ENCODE measurements at places on chromosomes 12 and 14.

GRCh38 chr12:20361416-20361815 is 6.9 kb upstream of the PDE3A start:
- no peak for DNase-seq

- no peak for DNase-seq
These were observed 95.8 kb downstream of the PRKCH start for GRCh38 chr14:61417141-61417540.

GRCh38 chr12:13182881-13183280 is 13.6 kb upstream of the EMP1 start:
- DNase-seq = no peak

DNA sequence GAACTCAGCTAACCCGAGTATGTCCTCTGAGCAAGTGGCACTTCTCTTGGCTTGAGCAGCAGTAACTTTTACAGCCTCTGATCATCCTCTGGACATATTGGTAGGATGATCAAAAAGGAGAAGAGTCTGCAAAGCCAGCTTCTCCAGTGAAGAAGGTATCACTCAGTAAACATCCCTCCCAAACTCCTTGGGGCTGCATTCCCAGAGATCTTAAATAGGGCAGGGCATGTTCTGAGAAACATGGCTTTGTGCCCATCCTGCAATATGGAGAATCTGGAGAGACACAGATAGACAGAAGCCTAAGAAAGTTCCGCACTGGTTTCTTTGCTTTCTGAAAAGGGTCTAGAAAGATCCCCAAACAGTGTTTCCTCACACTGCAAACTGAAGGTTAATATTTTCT is 65.4 kb downstream of the RBM19 start:
- no peak for DNase-seq

DNA sequence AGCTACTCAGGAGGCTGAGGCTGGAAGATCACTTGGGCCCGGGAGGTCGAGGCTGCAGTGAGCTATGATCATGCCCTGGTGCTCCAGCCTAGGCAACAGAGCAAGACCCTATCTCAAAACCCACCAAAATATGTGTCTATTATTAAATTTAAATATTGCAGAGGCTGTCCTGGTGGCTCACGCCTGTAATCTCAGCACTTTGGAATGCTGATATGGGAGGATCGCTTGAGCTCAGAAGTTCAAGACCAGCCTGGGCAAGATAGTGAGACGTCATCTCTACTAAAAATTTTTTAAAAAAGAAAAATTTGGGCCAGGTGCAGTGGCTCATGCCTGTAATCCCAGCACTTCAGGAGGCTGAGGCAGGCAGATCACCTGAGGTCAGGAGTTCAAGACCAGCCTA is 13.9 kb downstream of the PSMA6 start:
- no peak for DNase-seq

DNA sequence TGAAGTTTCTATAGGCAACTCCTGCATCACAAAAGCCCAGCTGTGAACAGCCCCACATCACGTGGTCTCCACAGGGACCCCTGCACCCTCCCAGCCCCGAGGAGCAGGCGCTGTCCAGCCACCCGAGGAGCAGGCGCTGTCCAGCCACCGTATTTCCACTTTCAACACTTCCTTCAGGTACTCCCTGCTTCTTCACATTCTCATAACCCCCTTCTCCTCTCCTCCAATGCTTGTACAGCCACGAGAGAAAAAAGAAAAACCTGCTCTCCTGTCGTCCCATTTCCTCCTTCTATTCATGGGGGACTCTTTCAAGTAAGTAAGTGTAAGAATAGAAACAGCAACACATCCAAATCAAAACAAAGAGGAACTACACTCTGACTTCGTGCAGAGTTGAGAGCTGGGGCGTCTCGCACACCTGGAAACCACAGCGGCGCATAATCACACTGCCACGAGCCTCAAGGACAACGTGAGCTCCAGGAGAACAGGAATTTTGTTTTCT is 11.9 kb downstream of the CDC42BPB start:
- DNase-seq = no peak

DNA sequence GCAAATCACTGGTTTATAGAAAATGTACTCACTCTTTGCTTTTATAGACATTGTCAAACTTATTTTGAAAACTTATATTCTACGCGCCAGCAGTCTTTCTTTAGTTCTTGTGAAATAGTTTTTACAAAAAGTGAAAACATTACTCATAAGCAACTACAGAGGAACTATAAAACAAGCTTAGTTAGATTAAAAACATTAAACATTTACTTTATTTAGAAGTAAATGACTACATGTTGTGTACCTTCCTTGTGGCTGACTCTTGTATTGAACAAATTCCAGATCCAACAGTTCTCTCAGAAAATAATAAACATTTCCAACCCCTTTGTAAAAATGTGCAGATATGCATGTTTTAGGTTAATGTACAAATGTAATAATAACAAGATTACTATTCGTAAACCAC is 198.5 kb downstream of the SOX5 start:
- no peak for DNase-seq
